ENCODE measurements at places on chromosomes 1 and 21.

DNA sequence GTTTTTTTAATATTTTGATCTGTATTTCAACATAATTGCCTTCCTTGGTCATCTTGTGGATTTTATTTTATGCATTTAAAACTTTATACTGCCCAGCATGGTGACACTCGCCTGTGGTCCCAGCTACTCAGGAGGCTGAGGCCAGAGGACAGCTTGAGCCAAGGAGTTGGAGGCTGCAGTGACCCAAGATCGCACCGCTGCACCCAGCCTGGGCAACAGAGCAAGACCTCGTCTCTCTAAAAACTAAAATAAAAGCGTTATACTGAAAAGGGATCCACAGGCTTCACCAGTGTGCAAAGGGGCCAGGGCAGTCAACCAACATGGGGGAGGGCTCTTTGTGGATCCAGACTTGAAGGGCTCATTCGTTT lies 1.4 kb downstream of the NID1 start:
- DNase-seq: no peak

DNA sequence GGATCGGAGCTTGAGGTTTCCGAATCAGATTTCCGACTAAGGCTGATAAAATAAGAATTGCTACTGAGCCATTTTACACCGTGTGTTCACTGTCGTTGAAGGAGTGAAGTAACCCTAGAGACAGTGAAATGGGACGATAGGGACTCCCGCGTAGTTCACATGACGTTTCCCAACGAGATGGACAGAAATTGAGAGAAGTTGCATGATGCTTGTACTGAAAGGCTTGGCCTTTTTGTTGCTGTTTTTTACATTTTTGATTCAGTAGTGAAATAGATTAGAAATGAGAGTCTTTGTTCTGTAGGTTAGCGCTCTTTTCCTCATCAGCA lies 1.2 kb downstream of the KHDRBS1 start:
- no peak for DNase-seq

GRCh38 chr1:101004061-101004460 lies 21.5 kb downstream of the DPH5 start:
- no peak for DNase-seq

DNA sequence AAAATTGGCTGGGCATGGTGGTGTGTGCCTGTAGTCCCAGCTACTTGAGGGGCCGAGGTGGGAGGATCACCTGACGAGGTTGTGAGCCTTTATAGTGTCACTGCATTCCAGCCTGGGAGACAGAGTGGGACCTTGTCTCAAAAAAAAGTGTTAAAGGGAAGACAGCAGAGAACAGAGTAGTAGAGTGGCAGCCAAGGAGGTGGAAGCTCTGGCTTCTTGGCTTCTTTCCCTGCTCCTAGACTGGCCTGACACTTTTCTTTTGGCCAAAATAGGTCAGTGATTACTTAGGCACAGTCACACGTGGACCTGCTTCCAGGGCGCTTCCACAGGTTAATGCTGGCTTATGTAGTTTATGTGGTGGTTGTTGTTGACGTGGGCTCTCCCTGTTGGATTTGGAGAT lies 3.2 kb downstream of the DIP2A start:
- DNase-seq: no peak

DNA sequence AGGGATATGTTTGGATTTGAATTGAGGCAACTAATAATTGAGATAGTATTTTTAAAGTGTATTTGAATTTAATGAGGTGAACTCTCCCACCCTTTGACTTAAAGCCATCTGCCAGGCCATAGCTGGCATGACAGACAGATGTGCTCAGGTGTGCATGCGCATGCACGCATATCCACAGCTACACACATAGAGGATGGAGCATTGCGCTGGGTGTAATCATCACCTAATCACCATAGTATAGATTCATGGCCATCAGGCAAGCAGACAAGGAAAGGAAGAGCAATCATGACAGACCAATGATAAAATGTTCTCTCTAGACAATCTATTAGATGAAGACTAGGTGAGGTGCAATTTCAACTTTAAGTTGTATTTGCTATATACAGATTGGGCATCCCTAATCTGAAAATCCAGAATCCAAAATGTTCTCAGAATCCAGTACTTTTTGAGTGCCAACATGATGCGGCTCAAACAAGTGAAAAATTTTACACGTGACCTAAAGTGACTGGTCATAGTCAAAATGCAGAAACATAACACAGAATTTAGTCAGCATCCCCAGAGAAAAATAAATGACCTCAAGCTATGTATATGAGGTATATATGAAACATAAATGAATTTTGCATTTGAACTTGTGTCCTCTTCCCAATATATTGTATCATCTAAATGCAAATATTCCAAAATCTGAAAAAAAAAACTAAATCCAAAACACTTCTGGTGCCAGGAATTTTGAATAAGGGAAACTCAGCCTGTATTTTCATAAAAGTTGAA lies 70.1 kb downstream of the PTPRC start:
- no peak for DNase-seq

GRCh38 chr1:217272385-217272784 lies 358.5 kb downstream of the GPATCH2 start:
- no peak for DNase-seq

GRCh38 chr1:216521477-216521876 lies 98.2 kb upstream of the USH2A start:
- no peak for DNase-seq

DNA sequence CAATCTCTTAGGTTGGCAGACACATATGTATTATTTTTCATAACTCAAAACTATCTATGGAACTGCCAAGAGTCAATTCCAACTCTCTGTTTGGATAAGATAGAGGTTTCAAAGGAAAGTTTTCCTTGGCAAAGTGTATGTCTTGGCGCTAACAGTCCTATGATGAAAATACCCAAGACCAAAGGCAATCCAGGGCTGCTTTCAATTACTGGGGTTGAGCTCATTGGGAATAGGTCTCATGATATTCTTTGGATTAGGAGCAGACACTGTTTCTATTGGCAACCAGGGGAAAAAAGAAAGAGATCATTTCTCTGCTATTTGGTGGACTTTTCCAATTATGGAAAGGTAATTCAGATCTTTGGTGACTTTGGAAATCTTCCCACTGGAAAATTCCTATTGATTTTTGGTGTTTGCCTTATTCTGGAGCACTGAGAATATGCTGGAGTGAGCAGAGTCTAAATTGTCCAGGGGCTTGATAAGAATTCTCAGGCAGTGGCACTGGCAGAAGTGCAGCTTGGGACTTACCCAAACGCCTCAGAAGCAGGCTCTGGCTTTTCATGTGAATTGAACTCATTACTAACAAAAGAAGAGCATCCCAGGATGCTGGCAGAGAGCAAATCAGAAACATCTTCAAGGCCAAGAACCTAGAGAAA lies 20.4 kb upstream of the PLXNA2 start:
- DNase-seq: no peak

GRCh38 chr1:6027591-6027990 lies 18.1 kb upstream of the KCNAB2 start:
- DNase-seq: no peak

- no peak for DNase-seq
Measured at GRCh38 chr21:31352836-31353235, 8.8 kb upstream of the TIAM1 start.

- no peak for DNase-seq
Measured at GRCh38 chr1:80036690-80037432, 1030.3 kb upstream of the ADGRL4 start.

DNA sequence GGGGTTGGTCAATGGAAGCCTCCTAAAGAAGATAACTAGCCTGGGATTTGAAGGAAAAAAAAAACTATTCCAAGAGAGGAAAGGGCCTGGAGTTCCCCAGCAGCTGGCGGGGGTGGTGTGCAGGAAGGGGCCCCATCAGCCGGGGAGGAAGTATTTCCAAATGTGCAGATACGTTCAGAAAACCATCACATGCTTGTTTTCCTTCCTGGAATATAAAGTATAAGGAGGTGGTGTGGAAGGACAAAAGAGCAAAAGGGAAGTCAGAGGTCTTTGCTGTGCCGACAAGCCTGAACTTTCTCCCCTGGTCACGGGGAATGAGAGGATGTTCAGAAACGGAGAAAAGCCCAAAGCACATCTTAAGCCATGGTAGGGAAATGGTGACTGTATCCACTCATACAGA lies 72.0 kb upstream of the BACE2 start:
- DNase-seq: no peak

GRCh38 chr1:117698398-117699160 lies 92.7 kb downstream of the TENT5C start:
- DNase-seq: no peak

- DNase-seq: no peak
Measured at GRCh38 chr1:225655509-225656258, 2.8 kb upstream of the ENAH start.

DNA sequence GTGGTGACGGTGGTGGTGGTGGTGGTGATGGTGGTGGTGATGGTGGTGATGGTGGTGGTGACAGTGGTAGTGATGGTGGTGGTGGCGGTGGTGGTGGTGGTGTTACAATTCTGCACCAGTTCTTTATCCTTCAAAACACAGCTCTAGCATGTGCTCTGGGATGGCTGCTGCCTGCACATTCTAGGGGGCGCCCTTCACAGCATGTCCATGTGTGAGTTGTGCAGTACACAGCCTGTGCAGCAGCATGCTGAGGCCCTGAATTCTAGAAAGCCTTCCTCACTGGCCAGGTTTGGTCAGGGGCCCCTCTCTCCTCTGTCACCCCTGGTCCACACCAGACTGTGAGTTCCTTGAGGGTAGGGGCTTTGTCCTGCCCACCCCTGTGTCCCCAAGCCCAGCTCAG lies 67.7 kb downstream of the MATN1 start:
- DNase-seq: no peak

GRCh38 chr1:112465122-112465521 lies 43.6 kb upstream of the WNT2B start:
- DNase-seq: no peak

- no peak for DNase-seq
Measured at GRCh38 chr1:23246274-23246673, 29.0 kb upstream of the HTR1D start.

GRCh38 chr21:37207441-37208009 lies 59.6 kb downstream of the VPS26C start:
- no peak for DNase-seq

GRCh38 chr1:194026422-194026821 lies 840.0 kb upstream of the B3GALT2 start:
- DNase-seq: no peak

- DNase-seq: no peak
Measured at GRCh38 chr1:74641876-74642275, 31.7 kb downstream of the ERICH3 start.

GRCh38 chr1:111227851-111228747 lies 586 bp downstream of the CHI3L2 start:
- no peak for DNase-seq

DNA sequence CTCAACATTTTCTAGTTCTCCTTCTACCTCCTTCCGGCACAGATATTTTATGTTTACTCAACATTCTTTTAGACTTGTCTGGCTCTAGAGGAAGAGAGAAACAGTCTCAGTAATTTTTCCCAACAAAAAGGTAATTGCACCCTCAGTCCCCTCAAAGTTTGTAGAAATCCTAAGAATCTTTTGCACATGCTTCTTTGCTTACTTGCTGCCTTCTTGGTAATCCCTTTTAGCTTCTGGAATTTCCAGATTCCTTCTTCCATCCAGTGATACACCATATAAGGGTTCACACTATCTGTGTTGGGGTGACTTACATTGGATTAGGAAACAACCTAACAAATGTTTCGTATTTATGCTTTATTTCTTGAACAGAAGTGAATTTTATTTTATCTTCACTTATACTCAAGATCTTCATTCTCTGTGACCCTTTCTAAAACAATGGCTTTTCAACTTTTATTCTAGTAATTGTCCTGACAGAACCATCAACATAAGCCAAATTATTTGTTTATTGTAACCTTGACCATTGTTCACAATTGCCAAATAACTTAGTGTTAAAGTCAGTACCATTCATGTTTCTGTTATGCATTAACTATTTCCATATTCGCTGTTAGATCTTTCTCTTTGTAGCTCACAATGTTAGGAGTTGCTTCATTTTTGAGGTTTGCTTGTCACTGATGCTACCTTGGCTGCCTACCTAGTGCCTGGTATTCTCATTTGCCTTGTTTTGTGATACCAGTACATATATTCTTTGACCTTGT lies 238.1 kb downstream of the HMCN1 start:
- no peak for DNase-seq

- no peak for DNase-seq
Measured at GRCh38 chr1:224751624-224752311, 135.7 kb downstream of the CNIH3 start.

- DNase-seq: no peak
Measured at GRCh38 chr1:40141878-40142535, 19.2 kb upstream of the RLF start.

- no peak for DNase-seq
Measured at GRCh38 chr1:62691062-62691844, 3.1 kb upstream of the DOCK7 start.

DNA sequence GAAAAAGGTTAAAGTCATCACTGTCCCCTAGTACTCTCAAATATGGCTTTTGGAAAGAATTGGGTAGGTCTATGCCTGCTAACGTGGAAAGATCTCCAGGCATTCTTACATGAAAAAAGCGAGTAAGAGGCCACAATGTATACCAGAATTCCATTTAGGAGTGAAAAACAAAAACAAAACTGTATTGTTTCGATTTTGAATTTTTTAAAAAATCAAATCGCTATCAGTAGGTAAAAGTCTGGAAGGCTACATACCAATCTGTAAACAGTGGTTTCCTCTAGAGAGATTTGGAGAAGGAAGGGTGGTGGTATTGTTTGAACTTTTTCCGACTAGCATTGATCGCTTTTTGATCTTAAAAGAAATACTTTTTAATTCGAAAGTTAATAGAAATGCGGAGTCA lies 55.9 kb downstream of the RRAGC start:
- DNase-seq: no peak

DNA sequence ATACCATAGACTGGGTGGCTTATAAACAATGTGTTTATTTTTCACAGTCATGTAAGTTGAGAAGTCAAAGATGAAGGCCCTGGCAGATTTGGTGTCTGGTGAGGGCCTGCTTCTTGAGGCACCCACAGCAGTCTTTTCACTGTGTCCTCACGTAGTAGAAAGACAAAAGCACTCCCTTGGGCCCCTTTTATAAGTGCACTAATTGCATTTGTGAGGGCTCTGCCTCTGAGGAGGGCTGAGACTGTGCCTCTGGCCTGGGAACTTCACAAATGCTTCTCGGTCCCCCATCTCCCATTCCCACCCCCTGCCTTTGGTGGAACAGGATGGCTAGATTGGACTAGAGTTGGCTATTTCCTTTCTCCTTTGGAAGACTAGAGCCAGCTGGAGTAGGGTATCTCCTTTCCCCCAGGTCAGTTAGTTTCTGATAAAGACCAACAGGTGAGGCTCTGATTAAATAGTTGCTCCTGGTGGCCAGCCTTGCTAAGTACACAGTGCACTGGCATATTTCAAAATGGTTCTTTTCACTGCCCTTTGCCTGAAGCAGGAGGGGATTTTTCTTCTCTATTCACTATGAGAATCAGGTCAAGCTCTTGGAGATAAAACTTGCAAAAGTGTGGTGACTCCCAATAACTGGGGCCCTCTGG lies 82.9 kb downstream of the PLPPR4 start:
- DNase-seq: no peak

GRCh38 chr1:216641669-216642460 lies 81.4 kb downstream of the ESRRG start:
- DNase-seq: no peak

GRCh38 chr1:63615768-63616420 lies 22.7 kb downstream of the PGM1 start:
- peak; percentile 72 for DNase-seq
